HS-5 (cell line): ENCODE measurements at places on chromosomes 7 and 10.
A peak's percentile ranks its signal among the peaks of the same experiment; 100 is the strongest.

DNA sequence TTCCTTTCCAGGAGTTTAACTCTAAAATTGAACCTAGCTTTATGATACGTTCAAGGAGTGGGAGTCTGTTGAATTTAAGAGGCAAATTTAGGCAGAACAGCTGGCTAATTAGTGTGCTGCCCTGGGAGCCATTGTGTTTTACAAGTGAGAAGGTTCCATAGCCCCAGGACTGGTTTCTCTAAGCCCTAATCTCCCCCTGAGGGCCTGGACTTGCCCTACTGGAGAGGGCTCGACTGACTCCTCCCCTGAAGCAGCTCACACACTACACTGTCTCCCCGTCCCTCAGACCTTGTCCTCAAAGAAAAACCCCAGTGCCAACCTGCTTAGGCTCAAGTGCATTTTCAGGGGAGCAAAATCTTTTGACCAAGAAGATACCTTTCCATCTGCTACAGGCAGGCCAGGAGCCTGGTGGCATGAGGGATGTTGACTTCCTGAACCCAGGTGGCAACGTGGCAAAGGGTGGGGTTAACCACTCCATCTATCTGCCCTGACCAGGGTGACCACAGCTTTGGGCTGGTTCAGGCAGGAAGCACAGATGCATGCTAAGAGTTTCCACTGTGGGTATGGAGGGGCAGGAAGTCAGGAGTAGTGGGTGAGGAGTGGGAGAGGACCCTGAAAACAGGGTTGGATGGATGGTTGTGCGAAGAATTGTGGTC, 68.9 kb upstream of the CARD11 start:
- no peak for DNase-seq

GRCh38 chr7:131007439-131008330, 273.7 kb upstream of the KLF14 start:
- DNase-seq, result no peak

DNA sequence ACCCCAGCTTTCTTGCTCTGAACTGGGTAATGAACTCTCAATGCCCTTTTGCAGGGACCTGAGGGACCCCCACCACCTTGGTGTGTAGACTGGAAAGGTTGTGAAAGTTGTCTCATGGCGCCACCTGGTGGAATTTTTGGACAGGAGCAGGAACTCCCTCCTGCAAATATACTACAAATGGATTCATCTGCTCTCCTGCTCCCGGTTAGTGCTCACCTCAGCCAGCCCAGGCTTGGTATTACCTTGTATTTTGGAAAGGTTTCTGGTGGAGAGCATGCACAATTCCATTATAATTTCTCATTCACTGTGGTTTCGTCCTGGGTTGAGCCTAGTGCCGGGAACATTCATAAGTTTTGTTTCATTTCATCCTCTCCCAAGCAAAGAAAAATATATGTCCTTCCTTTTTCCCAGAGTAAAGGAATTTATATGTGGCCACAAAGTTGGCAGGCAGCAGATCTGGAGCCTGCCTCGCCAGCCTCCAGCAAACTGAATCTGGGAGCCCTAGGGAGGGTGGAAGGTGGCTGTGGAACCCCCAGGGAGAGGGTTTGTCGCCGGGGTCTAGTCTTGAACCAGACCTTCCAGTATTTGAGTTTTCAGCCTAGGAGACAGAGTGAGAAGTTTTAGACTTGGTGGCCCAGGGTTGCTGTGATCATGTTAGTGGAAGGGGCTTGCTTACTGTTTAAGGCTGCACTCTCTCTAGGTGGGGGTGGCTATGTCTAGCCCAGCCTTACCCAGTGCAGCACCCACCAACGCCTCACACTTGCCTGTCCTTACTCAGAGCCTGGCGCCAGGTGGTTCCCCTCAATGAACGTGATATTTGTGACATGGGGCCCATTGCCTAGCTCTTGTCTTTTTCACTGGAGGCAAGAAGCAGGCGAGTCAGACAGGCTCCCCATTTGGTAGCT, 9.5 kb downstream of the FAM241B start:
- peak; percentile 18 for DNase-seq

- no peak for DNase-seq
These were observed 51.0 kb downstream of the SLC13A1 start for GRCh38 chr7:123148813-123149212.

GRCh38 chr10:122852261-122852660, 6.6 kb upstream of the CUZD1 start:
- no peak for DNase-seq
